Suprapubic skin (tissue), 4 donors: ENCODE measurements at places on chromosomes 5 and 9. TPM values are rescaled to one million over a fixed set of nuclear protein-coding genes. Genes with fewer than 3 reads are reported as not detected.

Gene PCDHGB4
- total RNA-seq, result 10.3 TPM

Gene FCN2
- total RNA-seq, result not detected

Gene PCDHB11
- total RNA-seq, result 2.8 TPM

Gene F12
- 9.8 TPM for total RNA-seq

Gene SPINK1
- total RNA-seq, result not detected

Gene PCDHB12
- total RNA-seq, result 0.83 TPM

Gene GABRA6
- not detected for total RNA-seq

GRCh38 chr9:123763910-123764588 is 165.9 kb downstream of the DENND1A start:
- DNase-seq, result no peak
- no peak overlapping the region for H3K27ac ChIP-seq
- no peaks in the 10 kb centered on the region for H3K36me3 ChIP-seq
- H3K4me3 ChIP-seq, result no peak overlapping the region
- no peaks in the 10 kb centered on the region for H3K27me3 ChIP-seq
- H3K4me1 ChIP-seq, result no peaks in the 10 kb centered on the region

DNA sequence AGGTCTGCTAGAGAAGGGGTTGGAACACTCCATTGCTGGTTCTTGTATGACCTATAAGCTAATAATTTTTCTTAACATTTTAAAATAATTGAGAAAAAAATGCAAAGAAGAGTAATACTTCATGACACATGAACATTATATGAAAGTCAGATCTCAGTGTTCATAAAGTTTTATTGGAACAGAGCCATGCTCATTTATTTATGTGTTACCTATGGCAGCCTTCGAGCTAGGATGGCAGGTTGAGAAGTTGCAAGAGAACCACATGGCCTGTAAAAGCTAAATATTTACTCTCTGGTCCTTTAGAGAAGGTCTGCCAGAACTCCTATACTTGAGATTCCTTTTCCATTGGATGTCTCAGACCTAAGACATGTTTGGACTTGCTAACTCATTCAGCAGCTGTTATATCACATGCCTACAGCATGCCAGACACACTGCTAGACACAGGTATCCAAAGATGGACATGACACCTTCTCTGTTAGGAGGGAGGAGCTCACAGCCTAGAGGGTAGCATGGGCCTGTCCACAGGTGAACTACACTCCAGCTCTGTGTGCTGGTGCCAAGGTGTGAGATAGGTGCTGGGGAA is 304.3 kb downstream of the ARHGAP26 start:
- H3K27ac ChIP-seq, result no peak overlapping the region
- no peaks in the 10 kb centered on the region for H3K27me3 ChIP-seq
- no peak overlapping the region for H3K4me3 ChIP-seq

DNA sequence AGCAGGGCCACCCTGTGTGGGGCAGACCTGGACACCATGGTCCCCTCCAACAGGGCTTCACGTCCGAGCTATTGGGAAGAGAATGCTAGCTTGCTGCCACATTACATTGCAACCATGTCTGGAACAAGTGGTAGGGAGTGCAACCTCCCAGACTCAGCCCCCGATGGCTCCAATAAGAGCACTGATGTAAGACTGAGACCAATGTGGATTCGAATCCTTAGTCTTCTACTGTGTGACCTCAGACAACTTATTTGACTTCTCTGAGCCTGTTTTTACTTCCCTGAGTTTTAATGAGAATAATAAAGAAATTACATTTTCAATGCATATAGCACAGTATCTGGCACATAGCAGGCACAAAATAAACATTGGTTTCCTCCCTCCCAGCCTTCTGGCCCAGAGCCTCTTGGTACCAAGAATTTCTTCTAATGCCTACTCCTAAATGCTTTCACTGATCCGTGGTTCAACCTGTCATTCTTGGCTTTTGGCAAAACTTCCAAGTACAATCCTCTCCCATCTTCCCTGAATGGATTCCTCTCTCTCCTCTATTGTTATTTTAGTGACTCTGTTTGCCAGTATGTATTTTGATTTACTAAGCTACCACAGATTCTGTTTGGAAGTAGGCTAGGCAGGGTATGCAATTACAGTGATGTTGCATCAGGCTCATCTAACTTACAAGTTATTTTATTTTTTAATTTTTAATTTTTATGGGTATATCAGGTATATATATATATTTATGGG is 34.6 kb upstream of the COL15A1 start:
- peak overlapping the region; percentile 70 for H3K27ac ChIP-seq
- H3K4me1 ChIP-seq, result peaks cover 18% of the 10 kb centered on the region
- no peaks in the 10 kb centered on the region for H3K27me3 ChIP-seq
- no peak overlapping the region for H3K4me3 ChIP-seq

- H3K27me3 ChIP-seq, result no peaks in the 10 kb centered on the region
- no peaks in the 10 kb centered on the region for H3K36me3 ChIP-seq
- H3K4me3 ChIP-seq, result no peak overlapping the region
Observed at GRCh38 chr5:15026011-15026893, 154.7 kb upstream of the ANKH start.

- H3K4me3 ChIP-seq, result no peak overlapping the region
- DNase-seq, result no peak
- H3K36me3 ChIP-seq, result no peaks in the 10 kb centered on the region
- no peaks in the 10 kb centered on the region for H3K27me3 ChIP-seq
Observed at GRCh38 chr9:37617832-37618231, 25.4 kb upstream of the TOMM5 start.

- DNase-seq, result no peak
- H3K4me3 ChIP-seq, result no peak overlapping the region
- no peaks in the 10 kb centered on the region for H3K36me3 ChIP-seq
- H3K27ac ChIP-seq, result no peak overlapping the region
- no peaks in the 10 kb centered on the region for H3K27me3 ChIP-seq
Observed at GRCh38 chr5:140327589-140327988, 18.8 kb downstream of the HBEGF start.

DNA sequence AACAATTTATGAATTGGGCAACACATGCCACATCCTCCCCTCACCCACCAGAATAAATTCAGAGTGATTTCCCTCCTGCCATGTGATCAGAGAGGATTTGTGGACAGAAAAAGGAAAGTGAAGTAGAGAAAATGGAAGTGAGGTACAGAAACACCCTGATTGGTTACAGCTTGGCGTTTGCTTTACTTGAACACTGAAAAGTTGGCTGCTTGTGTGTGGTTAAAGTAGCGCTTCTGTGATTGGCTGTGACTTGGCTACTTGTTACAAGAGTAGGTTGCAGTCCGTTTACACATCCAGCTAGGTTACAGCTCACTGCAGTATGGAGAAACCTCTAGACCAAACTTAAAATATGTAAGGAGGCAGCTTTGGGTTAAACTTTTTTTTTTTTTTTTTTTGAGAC is 205.2 kb upstream of the ZNF608 start:
- no peak overlapping the region for H3K27ac ChIP-seq
- DNase-seq, result no peak
- no peaks in the 10 kb centered on the region for H3K27me3 ChIP-seq
- peaks cover 5% of the 10 kb centered on the region for H3K4me1 ChIP-seq

- H3K4me1 ChIP-seq, result peaks cover 39% of the 10 kb centered on the region
- peak overlapping the region; percentile 98 for H3K27ac ChIP-seq
- no peak for DNase-seq
- H3K36me3 ChIP-seq, result no peaks in the 10 kb centered on the region
- H3K4me3 ChIP-seq, result peak overlapping the region; percentile 88
- H3K27me3 ChIP-seq, result no peaks in the 10 kb centered on the region
Observed at GRCh38 chr5:138033907-138034306, 1.0 kb upstream of the FAM13B start.

DNA sequence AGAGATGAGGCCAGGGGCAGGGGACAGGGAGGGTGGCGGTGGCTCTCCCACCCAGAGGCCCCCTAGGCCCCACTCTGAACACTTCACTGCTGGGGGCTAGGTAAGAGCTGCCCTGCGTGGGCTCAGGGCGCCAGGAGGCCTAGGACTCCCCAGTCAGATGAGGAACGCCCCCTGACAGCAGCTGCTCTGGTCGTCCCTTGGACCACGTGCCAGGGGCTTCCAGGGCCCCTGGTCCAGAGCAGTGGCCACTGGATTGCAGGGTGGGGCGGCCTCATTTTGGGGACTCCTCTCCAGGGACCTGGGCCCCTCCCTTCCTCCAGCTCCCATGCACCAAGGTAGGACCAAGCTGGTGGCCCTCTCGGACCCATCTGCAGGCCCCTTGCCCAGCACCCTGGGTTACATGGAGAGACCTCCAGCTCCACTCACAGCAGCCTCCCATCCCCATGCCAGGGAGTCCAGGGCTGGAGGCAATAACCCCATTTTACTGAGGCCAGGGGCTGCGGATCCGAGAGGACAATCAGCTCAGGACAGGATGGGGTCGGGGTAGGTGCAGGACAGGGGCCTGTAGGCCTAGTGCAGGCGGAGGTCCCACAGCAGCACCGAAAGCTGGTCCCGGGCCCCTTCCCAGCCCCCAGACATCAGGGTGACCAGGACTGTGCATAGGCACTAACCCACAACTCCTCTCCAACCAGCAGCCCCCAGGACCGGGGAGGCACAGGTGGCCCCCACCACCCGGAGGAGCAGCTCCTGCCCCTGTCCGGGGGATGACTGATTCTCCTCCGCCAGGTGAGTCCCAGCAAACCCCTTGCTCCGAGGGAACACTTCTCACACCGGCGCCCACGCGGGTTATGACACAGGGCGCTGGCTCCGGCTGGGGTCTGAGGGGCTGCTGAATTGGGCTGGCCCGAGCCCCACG is 1.5 kb downstream of the EGFL7 start:
- peaks cover 12% of the 10 kb centered on the region for H3K4me1 ChIP-seq
- peaks cover 35% of the 10 kb centered on the region for H3K27me3 ChIP-seq
- no peak for DNase-seq
- peak overlapping the region; percentile 13 for H3K27ac ChIP-seq
- H3K4me3 ChIP-seq, result peak overlapping the region; percentile 54
- no peaks in the 10 kb centered on the region for H3K36me3 ChIP-seq

- DNase-seq, result no peak
- H3K4me3 ChIP-seq, result no peak overlapping the region
- H3K27ac ChIP-seq, result no peak overlapping the region
Observed at GRCh38 chr5:128234928-128235641, 151.5 kb downstream of the SLC12A2 start.

DNA sequence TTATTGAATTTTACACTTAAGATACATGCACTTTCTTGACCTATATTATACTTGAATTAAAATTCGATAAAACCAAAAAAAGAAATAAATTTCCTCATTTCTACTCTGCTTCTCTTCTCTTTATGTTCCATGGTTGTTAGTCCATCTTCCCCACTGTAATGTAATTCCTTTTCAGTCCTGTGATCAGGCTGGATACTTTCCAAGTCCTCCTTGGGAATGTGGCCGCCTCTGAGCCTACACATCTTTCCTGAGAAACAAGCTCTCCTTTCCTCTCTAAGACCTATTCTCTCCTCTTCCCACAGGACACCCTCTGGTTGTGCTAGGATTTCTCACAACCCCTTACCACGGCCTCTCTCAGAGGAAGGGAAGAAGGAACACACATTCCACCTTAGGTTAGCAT is 285.1 kb downstream of the DNAH5 start:
- H3K27ac ChIP-seq, result no peak overlapping the region
- no peak overlapping the region for H3K4me3 ChIP-seq
- no peak for DNase-seq
- no peaks in the 10 kb centered on the region for H3K36me3 ChIP-seq
- no peaks in the 10 kb centered on the region for H3K4me1 ChIP-seq
